ENCODE measurements at places on chromosomes 6 and 20.

GRCh38 chr6:87430499-87430898 lies 22.7 kb downstream of the CFAP206 start:
- DNase-seq = no peak

DNA sequence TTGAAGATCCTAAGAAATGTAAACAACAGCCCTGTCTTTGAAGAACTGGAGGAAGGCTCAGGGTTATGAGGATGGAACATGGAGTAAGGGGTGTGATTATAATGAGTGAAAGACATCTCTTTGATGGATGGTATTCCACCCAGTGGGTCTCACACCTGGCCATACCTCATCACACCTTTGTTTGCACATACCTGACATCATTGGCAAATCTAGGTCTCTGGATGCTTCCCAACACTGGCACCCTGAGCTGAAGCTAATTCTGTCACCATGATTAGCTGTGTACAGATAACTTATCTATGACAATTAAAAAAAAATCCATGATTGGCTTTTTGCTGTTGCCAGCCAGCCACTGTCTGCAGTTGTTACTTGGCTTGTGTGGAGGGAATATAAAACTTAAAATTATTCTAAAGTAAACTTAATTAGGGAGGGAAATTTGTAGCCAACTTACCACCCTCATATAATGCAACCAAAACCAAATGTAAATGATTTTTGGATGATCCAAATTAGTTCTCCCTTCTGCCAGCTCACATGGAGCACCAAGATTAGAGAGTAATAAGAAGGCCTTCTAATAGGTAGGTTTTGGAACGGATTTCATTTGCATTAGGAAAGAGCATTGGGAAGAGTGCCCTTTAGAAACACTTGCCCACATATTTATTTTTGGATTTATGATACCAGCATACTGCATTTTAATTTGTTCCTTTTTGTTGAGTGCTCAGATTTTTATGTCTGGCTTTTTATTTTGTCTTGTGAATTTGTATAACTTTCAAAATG lies 249.5 kb downstream of the SOX4 start:
- DNase-seq = no peak

DNA sequence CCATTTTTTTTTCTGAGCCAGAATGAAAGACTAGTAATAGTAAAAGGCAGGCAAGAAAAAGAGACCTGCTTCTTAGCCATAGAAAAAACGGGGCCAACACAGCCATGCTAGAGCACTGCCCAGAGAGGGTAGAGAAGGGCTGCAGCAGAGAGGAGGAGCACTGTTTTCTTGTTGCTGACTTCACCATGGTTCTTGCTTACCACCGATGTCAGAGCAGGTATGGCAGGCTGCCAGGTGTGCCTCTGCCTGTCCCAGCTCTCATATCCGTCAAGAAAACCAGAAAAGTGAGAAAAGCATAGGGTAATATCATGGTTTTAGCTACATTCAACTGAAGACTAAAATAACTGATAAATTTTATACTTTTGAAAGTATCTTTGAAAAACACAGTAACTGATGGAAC lies 60.7 kb downstream of the DTNBP1 start:
- DNase-seq = no peak

- no peak for DNase-seq
Observed at GRCh38 chr6:47698342-47698787, at the start of gene ADGRF4. TSS of gene ADGRF4 (plus strand) at chr6:47698580. CDS start at chr6:47707246, 8,666 bp downstream.

GRCh38 chr20:61758564-61759200 lies 307.0 kb downstream of the TAF4 start:
- no peak for DNase-seq

- no peak for DNase-seq
Observed at GRCh38 chr6:75993236-75994162, 79.0 kb downstream of the IMPG1 start.

- DNase-seq = no peak
Observed at GRCh38 chr6:153804755-153805330, 234.2 kb upstream of the OPRM1 start.

DNA sequence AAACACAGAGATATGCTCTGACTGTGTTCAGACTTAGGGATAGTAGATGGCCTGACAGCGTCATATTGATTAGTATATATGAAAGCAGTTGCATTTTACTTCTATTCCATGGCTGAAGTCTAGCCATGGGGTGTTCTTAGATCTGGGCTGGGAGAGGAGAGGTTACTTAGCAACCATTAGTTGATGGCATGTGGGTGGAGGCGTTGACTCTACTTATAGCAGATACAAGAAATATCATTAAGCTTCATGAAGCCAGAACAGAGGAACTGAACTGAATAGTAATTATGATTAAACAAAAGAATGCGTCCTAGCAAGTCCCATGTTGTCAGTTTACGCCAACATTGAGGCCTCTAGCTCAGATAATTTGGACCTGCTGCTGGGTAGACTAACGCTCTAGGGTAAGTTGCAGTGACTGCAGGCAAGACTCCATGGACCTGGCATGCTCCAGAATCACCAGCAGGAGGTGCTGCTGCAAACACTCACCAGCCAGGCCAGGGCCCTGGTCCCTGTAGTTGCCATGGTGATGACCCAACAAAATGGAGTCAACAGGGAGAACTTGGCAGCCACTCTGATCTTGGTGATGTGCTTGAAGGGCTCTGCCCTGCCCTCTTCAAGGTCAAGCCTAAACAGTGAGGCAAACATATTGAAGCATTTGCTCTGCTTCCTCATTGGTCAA lies 477.3 kb downstream of the PREX1 start:
- DNase-seq = no peak

DNA sequence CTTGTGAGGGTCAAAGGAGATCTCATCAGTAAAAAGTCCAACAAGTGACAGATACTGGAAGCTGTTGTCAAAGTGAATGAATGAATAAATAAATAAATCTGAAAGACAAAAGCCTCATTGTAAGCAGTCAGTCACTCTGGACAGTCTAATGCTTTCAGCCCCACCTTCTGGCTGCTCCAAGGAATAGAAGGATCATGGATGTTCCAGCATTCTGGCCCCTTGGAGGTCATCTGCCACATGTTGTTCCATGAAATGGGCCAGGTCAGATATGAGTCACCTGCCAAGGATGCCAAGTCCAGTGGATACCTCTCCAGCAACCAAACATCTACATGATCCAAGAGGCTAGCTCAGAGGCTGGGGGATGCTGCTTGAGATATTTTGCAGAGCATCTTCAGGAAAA lies 185.6 kb downstream of the BMP7 start:
- no peak for DNase-seq

All from brain pericyte (primary cell).